HuH-7.5 (cell line): ENCODE measurements at places on chromosomes 1 and 21.
A peak's percentile ranks its signal among the peaks of the same experiment; 100 is the strongest.

DNA sequence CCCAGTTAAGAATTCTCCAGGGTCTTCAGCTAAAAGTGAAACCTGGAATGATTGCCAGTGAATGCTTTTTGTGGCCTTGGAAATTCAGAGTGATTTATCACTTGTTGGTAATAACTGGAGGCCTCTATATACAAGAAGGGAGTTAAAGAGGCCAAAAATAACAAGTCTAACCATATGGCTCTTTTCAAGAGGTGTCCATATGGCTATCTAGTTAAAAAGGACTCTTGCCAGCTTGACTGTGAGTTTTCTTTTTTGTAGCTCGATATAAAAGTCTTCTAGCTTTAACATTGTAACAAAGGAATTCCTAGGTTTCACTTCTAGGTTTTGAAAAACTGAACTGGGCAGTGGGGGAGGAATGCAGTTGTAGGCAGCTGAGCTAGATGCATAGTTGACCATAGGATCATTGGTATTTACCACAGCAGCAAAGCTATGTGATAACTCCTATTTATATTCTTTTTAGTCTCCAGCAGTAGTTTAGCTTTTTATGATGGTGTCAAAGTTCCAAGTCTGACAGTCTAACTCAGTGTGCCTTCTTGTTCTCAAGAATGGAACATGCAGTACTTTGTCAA is 44.4 kb downstream of the CACHD1 start:
- no peak for DNase-seq

- peak; percentile 26 for DNase-seq
These were observed 35.7 kb upstream of the CNN3 start for GRCh38 chr1:94962409-94963265.

DNA sequence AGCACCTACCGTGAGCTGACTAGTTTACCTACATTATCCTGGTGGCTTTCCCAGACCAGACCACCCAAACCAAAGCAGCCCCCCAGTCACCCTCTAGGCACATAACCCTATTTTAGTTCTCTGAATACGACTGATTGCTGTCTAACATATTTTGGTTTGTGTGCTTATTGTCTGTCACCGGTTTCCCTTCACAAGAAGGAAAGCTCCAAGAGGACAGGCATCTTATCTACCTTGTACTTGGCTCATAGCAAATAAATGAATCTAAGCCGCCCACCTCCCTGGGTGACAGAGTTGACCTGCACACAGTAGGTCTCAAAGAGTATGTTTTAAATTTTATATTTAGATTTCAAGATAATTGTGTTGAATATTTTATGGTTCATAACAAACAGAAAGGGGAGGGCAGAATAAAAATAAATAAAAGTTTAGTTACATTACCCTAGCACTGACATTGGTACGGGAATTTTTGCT is 904 bp upstream of the PRDX6 start:
- no peak for DNase-seq

DNA sequence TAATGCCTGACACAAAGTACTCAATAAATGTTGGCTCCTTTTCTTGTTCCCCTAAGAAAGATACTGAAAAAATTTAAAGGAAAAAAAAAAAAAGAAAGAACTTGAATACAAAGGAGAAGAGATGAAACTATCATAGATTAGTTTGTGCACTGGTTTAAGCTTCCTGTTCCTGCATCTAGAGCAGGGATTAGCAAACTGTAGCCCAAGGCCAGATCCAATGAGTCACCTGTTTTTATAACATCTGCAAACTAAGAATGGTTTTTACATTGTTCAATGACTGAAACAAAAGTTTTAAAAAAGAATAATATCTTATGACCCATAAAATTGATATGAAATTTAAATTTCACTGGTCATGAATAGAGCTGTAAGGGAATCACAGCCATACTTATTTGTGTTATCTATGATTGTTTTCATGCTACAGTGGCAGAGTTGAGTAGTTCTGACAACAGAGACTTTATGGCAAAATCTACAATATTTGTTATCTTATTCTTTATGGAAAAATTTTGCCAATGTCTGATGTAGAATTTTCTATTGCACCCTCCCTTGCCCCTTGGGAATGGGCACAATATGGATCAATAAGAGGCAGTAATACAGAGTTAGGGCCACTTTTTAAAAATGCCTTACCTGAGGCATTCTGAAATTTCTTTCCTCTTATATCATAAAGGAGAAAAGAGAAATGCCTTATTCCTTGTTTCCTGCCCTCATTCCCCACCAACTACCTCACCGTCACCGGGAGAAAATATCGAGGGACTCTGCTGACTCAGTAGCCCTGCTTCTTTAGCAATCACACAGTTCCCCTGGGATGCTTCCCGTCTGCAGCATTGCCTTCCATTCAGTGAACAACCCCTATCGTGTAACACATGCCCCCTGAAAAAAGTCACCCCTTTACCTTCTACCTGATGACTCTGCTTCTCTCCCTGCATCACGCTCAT is 50.6 kb downstream of the WDR64 start:
- no peak for DNase-seq

- no peak for DNase-seq
These were observed 1583.9 kb downstream of the MRPL39 start for GRCh38 chr21:24023402-24023801.

DNA sequence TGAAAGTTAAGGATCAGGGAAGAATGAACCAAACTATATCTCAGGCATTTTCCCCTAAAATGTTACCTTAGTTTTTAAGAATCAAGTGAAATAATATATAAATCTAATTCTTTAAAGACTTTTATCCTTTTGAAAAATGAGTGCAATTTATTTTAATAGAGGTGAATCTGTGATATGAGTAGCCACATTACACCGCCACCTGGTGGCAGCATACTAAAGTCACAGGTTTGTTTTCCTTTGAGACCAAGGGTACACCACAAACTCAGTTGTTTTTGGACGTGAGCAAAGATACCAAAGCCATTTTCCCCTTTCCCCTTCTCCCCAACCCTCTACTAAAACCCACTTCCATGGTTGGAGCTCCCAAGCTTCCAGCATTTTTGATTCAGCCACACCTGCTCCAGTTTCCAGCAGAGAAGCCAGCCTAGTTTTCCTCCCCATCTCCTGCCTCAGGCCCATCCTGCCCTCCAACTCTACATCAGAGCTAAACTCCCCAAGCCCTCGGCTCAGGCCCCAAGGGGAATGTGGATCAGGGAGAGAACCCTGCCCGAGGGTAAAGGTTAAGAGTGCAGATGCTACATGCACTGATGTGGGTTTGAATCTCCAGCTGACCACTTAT is 22.9 kb upstream of the LDLRAP1 start:
- peak; percentile 55 for DNase-seq

GRCh38 chr1:39996396-39997004 is 41.6 kb downstream of the MFSD2A start:
- no peak for DNase-seq

- no peak for DNase-seq
These were observed 993.0 kb upstream of the PRMT6 start for GRCh38 chr1:106063510-106063909.

- DNase-seq = peak; percentile 27
These were observed 100.2 kb downstream of the SPATA46 start for GRCh38 chr1:162276493-162276892.

DNA sequence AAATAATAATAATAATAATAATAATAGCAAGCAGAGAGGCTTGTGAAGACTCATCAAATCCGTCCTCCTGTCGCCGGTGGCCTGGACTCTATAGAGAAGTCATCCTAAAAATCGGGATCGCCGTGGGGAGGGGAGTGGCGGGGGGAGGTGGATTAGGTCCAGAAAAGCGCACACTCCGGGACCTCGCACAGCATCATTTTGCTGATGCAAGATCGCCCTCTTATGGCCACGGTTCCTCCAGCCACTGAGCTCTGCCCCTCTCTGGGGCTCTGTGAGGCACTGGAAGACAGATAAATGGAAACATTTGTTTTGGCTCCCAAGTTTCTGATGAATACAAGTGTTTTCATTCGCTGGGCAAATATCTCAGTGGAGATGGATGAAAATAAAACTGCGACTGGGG is 612.0 kb downstream of the MATN1 start:
- DNase-seq = no peak

DNA sequence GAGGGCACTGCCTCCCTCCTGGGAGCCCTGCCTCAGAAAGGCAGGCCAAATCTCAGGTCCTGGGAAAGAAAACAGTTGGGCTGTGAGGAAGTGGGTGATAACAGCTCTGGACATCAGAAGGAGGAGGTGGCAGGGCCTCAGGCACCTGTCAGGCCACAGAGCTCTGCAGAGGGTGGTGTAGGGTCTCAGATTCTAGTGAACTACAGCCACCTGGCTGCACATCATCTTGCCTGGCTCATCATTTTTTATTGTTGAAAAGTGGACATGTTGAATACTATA is 15.3 kb upstream of the ZNF678 start:
- no peak for DNase-seq
